Urothelium cell line (cell line): ENCODE measurements at places on chromosomes 3 and 15.

DNA sequence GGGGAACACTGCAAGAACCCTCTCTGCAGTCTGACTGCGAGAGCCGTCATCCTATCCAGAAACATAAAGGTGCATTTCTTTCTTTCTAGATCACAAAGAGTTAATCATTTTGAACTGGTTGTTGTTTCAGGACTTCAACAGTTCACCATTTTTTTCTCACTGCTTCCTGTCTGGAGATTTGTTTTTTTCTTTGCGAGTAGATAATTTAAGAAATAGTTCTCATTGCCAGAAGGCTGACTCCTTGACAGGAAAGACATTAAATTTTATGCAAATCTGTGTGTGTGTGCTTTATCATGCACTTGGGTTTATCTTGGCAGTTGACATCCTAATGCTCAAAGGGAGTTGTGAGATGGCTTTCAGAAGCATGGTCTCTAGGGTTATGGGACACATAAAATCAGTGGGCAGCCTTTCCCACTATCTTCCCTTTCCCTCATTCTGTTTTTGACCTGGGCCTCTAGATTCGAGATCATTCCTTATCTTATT lies 123.5 kb upstream of the TBL1XR1 start:
- DNase-seq, result no peak

- no peak for DNase-seq
Measured at GRCh38 chr3:126414961-126415660, 20.4 kb downstream of the CFAP100 start.

DNA sequence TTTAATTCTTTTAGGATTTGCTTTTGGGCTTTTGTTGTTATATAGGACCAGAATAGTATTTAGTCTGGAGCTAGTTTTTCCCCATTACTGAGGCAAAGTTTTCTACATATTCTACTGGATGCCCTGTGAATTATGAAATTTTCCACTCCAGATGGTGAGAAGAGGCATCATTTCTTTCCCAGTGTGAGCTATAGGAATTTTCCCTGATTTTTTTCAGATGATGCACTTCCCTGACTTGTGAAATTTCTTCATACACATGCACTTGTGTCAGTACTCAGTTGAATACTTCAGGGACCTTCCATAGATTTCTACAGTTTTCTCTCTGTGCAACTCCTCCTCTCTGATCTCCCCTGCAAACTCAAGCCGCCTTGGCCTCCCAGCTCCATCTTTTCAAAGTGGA lies 73.7 kb upstream of the SLCO2A1 start:
- DNase-seq, result no peak

- no peak for DNase-seq
Measured at GRCh38 chr3:31420311-31420710, 112.4 kb upstream of the STT3B start.

DNA sequence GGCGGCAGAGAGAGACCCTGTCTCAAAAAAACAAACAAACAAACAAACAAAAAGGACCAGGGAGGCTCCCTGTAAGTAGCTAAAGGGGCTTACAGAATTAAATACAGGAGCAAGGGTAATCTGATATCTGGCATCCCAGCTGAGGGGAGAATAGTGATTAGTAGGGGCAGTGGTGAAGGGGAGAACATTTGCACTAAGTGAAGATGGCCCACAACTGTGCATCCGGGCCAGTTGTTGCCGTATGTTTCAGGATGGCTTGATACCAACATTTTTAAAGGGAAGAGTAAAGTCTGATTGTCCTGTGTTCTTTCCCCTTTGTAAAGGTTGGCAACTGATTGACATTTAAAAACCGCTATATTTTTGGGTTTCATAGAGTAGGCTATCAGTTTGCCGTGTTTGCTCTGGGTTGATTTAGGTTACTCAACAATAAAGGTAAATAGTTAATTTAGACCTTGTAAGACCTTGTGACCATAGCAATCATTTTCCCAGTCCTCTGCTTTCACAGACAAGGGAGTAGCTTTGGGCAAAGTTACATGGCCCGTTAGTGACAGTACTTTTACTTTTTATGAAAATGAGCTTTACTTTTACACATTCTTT lies 167.8 kb downstream of the PTPRG start:
- no peak for DNase-seq

DNA sequence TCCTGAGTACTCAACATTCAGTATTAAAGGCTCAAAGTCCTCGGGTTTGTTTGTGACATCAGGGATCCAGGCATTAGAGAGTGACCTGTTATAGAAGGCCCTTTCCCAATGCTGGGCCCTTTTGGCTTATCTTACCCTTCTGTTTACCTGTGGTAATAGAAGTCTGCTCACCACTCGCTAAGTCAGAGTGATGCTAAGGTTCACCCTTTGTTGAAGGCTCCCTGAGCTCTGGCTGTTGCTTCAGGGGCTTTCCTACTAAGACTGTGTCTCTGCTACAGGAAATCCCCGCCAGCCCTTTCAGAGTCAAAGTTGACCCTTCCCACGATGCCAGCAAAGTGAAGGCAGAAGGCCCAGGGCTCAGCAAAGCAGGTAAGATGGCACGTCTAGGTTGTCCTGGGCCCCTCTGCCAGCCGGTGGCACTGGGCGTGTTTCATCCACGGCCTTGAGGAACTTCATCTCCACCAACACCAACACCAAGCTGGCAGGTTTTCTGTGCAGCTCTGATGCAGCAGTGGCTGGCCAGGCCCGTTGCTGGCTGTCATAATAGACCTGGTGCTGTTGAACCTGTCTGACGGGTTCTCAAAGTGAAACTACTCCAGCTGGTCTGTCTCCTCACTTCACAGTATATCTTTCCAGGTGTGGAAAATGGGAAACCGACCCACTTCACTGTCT lies 99.1 kb downstream of the DNASE1L3 start:
- no peak for DNase-seq

GRCh38 chr15:57731530-57732103 lies 25.1 kb downstream of the POLR2M start:
- no peak for DNase-seq

- DNase-seq, result peak; percentile 31
Measured at GRCh38 chr15:35557544-35557943, 11.6 kb upstream of the DPH6 start.
